Fibroblast of skin of scalp (primary cell): ENCODE measurements at places on chromosomes 6 and 20.
A peak's percentile ranks its signal among the peaks of the same experiment; 100 is the strongest.

- DNase-seq = peak; percentile 28
Observed at GRCh38 chr20:58130581-58130980, 97.9 kb downstream of the ANKRD60 start.

GRCh38 chr6:26187981-26188635 lies 100.9 kb downstream of the HFE start:
- DNase-seq = peak; percentile 40

GRCh38 chr6:44642349-44642748 lies 254.8 kb downstream of the CDC5L start:
- DNase-seq = no peak

- peak; percentile 88 for DNase-seq
Observed at GRCh38 chr20:38970302-38970701, 8.2 kb downstream of the DHX35 start.

GRCh38 chr20:63932606-63933160 lies 23.5 kb downstream of the UCKL1 start:
- DNase-seq = peak; percentile 15

GRCh38 chr6:6624269-6624990 lies 35.9 kb downstream of the LY86 start:
- no peak for DNase-seq

GRCh38 chr6:137970368-137970767 lies 103.3 kb downstream of the TNFAIP3 start:
- DNase-seq = no peak

DNA sequence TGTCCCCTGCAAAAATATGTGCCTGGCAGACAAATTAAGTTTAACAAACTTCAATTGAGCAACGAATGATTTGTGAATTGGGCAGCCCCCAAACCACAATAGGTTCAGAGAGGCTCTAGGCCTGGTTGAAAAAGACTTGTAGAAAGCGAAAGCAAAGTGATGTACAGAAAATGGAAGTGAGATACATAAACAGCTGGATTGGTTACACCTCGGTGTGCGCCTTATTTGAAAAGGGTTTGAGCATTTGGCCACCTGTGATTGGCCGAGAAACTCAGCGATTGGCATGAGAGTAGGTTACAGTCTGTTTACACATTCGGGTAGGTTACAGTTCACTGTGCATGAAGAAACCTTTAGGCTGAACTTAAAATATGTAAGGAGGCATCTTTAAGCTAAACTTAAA lies 136.9 kb downstream of the CD83 start:
- DNase-seq = no peak

- DNase-seq = no peak
Observed at GRCh38 chr6:159446340-159446739, 246.7 kb downstream of the SOD2 start.

DNA sequence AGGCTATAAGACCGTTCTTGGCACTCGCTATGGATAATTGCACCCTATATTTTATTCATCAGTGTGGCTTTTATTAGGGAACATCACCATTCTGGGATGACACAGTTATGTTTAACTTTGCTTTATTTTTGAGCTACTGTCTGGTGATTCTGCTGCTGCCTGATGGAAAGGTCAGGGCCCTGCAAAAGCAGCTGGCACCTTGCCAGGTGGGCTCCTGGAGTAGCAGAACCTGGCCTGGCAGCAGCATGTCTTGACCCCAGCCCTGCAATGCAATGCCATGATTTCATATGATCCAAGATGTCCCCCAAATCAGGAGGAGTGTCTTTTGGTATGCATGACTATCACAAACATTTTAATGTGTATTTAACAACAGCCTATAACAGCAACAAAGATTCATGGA lies 228.4 kb upstream of the RSPO3 start:
- DNase-seq = no peak

- DNase-seq = no peak
Observed at GRCh38 chr20:5918856-5919625, 31.3 kb downstream of the TRMT6 start.

- DNase-seq = no peak
Observed at GRCh38 chr20:50333131-50333670, 142.6 kb downstream of the CEBPB start.

- peak; percentile 80 for DNase-seq
Observed at GRCh38 chr6:112221981-112222852, 32.1 kb downstream of the LAMA4 start.

GRCh38 chr20:61659994-61660346 lies 405.7 kb downstream of the TAF4 start:
- DNase-seq = no peak

DNA sequence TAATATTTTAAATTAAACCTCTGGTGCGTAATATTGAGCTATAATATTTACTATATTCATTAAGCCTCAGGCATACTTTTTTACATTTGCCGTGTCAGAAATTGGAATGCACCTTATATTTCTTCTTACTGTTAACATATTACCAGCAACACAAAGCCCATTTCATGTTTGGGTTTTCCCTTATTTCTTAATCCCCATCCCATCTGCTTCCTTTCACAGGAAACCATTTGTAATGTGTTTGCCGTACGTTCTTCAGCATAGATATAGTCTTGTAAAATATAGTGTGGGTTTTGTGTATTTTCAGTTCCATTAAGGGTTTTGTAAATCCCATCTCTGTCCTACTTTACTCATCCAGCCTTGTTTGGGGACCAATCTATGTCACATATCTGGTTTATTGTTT lies 6.5 kb downstream of the EYS start:
- no peak for DNase-seq

- peak; percentile 26 for DNase-seq
Observed at GRCh38 chr6:73085443-73085871, 139.8 kb downstream of the KHDC1L start.

GRCh38 chr6:111813237-111813636 lies 60.0 kb downstream of the FYN start:
- DNase-seq = peak; percentile 81

DNA sequence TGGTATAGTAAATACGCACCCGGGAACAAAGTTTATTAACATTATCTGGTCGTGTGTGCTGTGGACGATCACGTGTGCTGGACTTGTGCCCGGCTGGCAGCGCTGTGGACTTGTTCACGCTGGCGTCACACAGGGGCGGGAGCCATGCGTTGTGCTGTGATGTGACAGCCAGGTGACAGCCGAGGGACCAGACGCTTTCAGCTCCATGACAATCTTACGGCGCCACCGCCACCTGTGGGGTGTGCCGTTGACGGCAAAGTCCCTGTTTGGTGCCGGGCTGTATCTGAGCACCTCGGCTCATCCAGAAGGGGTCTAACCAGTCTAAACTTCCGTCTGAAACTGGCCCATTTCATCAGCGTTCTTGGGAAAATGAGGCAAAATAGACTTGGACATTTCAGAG lies 25.2 kb downstream of the DLL1 start:
- no peak for DNase-seq

DNA sequence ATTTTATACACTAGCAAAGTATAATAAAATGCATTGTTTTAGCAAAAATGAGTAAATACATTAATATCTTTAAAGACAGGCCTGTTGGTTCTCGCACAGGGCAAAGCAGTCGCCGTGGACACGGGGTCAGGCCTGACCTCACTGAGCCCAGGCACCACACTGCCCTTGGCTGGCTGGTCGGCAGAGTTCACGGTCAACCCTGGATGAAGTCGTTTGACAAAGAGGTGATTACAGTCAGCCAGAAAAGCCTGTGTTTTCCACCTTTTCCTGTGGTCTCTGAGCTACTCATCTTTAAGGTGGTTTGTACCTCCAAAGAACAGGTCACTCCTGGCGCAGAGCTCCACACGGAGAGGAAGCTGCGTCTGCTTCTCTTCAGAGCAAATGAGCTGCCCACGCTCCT lies 191.5 kb downstream of the DLL1 start:
- no peak for DNase-seq

DNA sequence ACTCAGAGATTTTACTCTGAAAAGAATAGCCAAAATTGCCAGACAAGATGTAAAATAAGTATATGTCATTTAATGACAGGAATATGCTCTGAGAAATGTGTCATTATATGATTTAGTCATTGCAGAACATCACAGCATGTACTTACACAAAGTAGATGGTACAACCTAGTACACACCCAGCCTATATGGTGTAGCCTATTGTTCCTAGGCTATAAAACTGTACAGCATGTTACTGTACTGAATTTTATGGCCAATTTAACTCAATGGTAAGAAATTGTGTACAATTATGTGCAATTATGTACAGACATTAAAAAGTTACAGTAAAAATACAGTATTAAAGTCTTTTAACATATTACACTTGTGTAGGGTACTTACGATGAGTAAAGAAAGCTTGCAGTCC lies 311.9 kb upstream of the EPHA7 start:
- no peak for DNase-seq

GRCh38 chr6:98847416-98847778 lies 13.0 kb downstream of the POU3F2 start:
- no peak for DNase-seq

- no peak for DNase-seq
Observed at GRCh38 chr6:36209606-36210005, 13.1 kb downstream of the BRPF3 start.

DNA sequence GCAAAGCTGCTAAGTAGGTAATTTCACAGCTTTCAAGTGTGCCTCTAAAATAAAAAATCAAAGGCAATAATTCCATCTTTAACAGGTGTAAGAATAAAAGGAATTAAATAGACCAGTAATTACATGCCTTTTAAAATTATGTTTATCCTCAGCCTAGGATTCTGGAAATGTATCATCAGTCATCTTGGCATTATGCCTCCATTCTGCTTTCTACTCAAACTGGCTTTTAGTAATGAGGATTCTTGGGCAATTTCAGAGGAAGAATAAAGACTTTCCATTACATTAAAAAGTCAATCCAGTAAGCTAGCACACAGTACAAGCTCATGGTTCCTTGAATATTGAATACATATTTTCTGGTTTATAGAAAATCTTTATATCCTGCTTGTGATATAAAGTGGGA lies 44.7 kb downstream of the GSTA2 start:
- DNase-seq = no peak

DNA sequence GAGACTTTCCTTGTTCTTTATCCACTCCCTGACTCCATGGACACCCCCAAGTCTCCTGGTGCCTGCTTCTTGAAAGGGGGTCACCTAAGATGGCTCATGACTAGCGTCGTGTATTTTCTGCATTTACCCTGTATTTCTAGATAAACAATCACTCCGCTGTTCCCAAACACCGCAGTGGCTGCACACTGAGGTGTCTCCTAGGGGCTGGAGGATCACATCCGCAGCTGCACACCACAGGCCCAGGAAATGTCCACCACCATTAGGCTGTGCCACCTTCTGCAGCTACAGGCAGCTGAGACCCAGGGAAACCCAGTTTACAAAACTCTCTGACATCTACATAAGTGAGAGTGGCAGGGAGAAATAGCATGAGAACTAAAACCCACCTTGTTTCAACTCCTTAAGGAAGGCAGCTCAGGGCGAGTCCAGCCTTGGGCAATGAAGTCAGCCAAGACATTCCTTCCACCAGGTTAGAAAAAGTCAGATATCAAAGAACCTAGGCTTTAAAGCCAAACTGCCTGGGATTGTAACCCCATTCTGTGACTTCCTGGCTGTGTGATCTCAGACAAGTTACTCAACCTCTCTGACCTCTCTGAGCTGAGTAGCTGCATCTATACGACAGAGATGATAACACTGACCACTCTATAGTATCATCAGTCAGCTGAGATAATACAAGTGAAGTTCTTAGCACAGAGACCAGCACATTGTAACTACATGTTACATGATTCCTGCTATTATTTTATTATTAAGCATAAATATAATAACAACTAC lies 102.2 kb downstream of the SNX5 start:
- no peak for DNase-seq

GRCh38 chr6:1572892-1573291 lies 36.8 kb upstream of the FOXC1 start:
- no peak for DNase-seq

GRCh38 chr6:121732641-121733040 lies 297.2 kb downstream of the GJA1 start:
- DNase-seq = no peak

DNA sequence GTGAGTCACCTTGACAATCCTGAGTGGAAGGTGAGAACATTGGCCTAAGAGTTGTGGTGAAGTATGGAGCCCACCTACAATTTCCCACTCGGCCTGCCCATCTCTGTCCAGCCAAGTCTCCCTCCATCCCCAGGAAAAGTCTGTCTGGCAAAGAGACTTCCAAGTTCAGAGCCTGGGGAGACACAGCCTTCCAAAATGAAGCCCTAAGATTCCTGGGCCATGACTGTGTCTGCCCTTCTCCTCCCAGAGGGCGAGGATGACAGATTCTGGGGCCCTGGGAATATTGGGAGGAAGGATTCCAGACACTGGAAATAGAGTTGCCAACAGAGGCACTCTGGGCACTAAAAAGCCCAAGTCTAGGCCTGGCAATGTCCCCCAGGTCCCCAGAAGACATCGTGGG lies 176.8 kb downstream of the NFATC2 start:
- peak; percentile 99 for DNase-seq

- DNase-seq = peak; percentile 72
Observed at GRCh38 chr6:84774157-84774984, 10.0 kb upstream of the TBX18 start.

DNA sequence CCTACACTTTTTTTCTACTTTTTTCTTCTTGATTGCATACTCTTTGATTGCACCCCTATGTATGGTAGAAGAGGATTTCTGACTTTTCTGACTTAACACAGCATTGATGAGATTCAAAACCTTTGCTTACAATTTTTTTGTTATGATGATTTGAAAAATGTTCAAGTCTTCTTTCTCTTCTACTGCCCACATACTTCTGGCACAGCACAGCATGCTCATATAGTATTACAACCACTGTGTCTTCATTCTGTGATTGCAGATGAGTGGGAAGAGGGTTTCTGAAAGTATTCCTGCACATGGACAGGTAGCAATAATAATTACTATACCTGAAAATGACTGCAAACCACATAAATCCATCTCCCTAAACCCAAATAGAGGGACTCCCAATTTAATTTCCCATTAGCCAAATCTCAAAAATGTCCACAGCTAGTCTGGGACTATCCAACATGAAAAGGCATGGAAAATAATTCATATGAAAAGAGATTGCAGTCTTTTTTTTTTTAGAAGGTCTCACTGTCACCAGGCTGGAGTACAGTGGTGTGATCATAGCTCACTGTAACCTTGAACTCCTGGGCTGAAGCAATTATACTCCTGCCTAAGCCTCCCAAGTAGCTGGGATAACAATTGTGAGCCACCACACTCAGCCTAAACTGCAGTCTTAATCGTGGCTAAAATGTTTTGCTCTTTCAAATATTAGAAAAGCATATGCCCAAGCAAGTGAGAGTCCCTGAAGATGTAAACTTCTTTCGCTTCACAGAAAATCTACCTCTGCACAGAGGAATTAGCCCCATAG lies 15.9 kb upstream of the TENT5A start:
- DNase-seq = no peak

DNA sequence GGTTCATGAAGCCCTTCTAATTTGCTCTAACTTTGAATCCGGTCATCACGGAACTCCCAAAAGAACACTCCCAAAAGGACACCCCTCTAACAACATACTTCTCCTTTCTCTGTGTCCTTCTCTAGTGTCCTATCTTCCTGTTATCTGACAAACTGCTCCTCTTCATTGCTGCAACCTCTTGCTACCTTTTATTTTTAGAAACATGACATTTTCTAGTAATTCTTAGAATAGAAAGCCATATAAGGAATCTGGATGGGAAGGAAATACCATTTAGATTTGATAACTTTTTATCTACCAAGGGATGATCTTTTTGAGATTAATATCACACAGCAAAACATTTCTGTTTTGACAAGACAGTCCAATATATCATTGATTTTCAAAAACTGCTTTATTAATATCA lies 63.1 kb downstream of the COL12A1 start:
- no peak for DNase-seq

GRCh38 chr6:142210606-142211005 lies 63.5 kb downstream of the VTA1 start:
- DNase-seq = no peak
